ENCODE measurements at places on chromosomes 1 and 21.

DNA sequence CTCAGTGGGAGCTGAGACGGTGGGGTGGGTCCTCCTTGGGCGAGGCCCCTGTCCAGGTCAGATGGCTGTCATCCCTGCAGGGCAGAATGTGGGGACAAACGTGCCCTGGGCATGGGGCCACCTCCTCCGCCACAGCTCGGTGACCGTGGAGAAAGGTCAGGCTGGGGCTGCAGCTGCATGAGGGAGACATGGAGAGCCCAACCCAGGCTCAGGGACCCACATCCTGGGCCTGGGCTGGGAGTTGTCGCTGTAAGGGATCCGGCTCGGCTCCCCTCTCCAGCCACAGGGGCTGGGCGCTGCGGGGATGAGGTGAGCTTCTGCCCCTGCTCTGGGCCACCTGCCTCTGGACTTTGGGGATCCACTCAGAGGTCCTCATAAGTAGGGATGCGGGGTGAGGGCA lies 518 bp upstream of the PLCH2 start:
- DNase-seq: no peak

DNA sequence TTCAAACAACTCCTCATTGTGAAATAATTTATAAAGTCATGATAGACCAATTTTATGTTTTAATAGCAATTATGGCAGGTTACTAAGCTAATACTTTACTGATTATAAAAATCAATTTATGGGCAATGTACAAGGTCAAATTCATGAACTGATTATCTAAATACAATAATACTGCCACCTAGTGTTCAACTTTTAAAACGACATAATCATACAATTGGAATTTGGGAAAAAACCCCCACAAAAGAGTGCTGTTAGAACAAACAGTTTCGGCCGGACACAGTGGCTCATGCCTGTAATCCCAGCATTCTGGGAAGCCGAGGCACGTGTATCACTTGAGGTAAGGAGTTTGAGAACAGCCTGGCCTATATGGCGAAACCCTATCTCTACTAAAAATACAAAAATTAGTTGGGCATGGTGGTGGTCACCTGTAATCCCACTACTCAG lies 14.0 kb downstream of the GTF2B start:
- peak; percentile 58 for DNase-seq

GRCh38 chr1:151829352-151830046 lies 2.1 kb downstream of the RORC start:
- no peak for DNase-seq

GRCh38 chr1:7302126-7302525 lies 469.0 kb upstream of the VAMP3 start:
- DNase-seq: no peak

DNA sequence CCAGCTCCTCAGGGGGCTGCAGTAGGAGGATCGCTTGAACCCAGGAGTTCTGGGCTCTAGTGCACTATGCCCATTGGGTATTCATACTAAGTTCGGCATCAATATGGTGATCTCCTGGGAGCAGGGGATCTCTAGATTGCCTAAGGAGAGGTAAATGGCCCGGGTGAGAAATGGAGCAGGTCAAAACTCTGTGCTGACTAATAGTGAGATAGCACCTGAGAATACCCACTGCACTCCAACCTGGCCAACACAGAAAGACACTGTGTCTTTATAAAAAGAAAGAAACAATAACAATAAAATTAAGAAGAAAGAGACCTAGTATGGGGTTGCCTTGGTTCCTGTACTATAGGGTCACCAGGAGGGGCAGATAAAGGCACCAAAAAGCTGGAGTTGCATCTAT lies 13.7 kb upstream of the DUSP12 start:
- no peak for DNase-seq

- no peak for DNase-seq
These were observed 59.5 kb downstream of the KCNN3 start for GRCh38 chr1:154810571-154810970.
